Liver (tissue), 10 donors: ENCODE measurements at places on chromosomes 1 and 21.

DNA sequence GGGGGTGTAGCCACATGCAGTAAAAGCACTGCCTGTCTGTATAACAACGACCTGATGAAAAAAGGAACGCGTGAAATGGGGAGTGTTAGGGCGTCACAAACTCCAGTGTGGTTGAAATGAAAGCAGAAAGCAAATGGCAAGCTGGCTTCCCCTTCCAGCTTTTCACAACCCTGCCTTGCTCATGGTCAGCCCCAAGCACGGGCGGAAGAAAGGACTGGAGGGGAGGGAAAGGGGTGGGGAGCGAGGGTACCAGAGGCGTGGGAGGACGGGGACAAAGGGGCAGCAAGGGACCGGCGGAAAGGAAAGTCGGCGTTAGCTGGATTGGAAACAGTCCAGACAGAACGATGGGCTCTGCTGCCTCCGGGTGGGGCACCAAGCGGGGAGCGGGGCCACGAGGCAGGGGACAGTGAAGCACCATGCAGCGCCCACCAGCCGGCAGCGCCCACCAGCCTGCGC is 9.6 kb downstream of the VPS26C start:
- peak; percentile 52 for DNase-seq

DNA sequence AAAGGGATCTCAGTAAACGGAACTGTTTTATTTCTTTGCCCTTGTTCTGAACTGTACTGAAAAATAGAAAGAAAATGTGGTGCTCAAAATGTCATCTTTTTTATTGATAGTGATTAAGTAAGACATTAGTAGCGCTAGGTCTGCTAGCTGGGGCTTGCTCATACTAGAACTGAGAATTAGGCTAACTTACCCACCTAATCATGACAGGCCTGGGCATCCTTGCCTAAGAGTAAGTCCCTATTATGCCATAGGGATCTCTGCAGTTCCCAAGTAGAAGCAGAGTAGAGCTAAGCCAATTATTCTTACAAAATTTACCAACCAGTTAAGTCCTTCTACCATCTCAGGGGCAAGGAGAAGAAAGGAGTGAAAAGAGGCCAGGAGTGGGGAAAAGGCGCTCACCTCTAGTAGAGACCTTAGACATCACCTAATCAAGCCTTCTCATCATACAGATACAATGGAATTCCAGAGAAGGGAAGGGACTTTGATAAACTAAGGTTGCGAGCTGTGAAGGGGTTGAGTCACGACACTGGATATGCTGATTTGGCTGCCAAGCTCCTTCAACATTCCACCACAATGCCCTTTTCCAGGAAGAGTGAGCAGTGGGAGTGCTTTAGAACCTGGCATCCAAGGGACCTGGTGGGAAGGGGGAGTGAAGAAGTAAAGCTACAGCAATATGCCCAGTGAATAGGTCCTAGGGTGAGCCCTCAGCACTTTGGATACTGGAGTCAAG is 27.7 kb upstream of the RPTN start:
- DNase-seq, result no peak

DNA sequence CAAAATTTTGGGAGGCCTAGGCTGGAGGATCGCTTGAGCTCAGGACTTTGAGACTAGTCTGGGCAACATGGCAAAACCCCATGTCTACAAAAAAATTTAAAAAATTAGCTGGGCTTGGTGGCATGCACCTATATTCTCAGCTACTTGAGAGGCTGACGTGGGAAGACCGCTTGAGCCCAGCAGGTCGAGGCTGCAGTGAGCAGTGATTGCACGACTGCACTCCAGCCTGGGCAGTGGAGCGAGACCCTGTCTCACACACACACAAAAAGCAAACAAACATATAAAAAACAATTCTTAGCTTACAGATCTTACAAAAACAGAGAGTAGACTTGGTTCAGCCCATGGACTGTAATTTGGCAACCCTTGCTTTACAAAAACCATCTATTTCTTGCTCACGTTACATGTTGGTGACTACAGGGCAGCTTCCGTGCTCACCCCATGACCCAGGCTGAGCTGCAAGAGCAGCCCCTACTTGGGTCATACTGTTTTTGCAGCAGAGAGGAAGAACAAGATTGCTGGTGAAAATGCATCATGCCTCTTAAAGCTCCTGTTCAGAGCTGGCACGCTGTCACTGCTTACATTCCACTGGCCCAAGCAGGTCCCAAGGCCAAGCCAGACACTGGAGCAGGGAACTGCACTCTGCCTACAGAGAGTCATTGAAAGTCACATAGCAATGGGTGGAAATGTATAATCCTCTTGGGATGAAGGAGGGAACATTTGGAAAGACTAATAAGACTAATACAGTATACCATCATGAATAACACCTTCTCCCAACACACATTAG is 13.4 kb upstream of the ZBTB8A start:
- DNase-seq, result no peak

- no peak for DNase-seq
These were observed 54.4 kb upstream of the ACOT11 start for GRCh38 chr1:54493608-54494007.

- DNase-seq, result no peak
These were observed 749 bp upstream of the TMEM39B start for GRCh38 chr1:32071758-32072621.

GRCh38 chr1:18922848-18923755 is 20.7 kb upstream of the ALDH4A1 start:
- no peak for DNase-seq

DNA sequence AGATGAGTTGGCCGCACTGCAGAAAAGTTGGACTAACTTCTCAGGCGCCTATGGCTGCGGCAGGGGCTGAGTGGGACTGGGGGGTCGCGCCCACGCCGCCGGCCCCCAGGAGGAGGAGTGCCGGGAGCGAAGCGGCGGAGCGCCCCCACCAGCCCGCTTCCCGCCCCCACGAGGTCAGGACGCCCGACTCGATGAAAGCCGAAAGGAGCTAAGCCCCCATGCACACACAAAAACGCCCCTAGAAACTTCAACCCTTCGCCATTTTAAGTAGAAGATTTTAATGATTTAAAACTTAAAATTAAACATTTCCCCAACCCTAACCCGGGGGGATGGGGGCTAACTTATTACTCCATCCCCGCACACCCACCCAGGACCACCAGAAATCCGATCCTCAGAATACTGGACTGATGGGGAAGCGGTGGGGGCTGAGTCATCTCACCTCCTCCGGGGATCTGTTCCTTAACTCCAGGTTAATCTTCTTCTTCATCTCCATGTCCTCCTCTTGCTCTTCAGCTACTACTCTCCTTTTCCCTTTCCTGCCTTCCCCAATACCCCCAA is 539 bp downstream of the ANP32E start:
- DNase-seq, result peak; percentile 50

DNA sequence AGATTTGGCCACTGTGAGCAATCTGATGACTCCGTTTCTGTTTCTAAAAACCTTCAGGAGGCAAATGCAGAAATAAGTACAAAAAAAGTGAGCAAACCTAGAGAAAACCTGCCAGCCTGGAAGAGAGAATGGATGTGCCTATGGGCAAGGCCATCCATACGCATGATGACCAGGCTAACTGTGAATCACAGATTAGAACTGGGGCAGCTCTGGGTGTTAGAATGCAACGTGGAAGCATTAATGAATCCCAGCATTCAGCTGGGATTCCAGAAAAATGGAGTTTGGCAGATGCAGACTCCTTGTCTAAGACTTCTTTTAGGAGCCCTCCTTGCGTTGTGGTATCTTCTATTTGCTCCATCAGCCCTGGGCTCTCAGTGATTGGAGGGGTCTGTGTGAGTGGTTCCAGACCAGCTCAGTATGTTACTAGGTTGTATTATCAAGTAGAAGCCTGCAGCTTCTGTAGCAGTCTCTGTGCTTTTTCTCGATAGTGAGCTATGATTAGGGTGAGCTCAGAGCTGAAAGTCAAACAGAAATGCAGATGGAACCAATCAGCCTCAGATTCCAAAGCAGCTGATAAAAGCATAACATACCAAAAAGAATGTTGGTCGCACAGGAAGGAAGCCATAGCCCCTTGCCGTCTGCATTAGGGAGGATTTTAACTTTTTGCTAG is 154.0 kb downstream of the PSMG1 start:
- DNase-seq, result no peak

DNA sequence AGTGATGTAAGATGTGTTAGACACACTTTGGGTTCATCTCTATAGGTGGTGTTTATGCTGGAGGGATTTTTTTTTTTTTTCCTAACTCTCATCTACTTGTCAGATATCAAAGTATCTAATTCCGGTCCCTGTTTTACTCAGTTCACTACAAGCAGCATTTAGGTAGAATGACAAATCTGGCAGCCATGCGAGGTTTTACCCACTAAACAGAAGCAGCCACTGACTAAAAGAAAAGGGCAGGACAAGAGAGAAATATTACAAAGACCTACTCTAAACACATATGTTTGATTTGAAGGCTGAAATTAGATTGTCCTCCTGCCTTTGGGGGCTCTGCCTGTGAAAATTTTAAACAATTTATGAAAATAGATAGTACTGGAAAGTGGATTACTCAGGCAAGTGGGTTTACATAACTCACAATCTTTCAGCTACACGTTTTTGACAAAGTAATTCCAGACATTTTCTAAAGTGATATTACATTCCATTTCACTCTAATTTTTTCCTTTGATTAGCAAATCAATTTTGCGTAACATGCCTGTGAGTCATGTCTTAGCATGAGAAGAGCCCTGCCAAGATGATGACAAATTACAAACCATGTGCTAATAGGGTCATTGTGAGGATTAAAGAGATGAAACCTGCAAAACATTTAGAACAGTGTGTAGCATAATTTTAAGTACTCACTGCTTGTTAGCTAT is 172.6 kb downstream of the PLA2G4A start:
- no peak for DNase-seq

- peak; percentile 63 for DNase-seq
These were observed 569 bp upstream of the DAB1 start for GRCh38 chr1:57424231-57425027.

- DNase-seq, result no peak
These were observed 20.1 kb upstream of the PDE4B start for GRCh38 chr1:65772607-65773006.

DNA sequence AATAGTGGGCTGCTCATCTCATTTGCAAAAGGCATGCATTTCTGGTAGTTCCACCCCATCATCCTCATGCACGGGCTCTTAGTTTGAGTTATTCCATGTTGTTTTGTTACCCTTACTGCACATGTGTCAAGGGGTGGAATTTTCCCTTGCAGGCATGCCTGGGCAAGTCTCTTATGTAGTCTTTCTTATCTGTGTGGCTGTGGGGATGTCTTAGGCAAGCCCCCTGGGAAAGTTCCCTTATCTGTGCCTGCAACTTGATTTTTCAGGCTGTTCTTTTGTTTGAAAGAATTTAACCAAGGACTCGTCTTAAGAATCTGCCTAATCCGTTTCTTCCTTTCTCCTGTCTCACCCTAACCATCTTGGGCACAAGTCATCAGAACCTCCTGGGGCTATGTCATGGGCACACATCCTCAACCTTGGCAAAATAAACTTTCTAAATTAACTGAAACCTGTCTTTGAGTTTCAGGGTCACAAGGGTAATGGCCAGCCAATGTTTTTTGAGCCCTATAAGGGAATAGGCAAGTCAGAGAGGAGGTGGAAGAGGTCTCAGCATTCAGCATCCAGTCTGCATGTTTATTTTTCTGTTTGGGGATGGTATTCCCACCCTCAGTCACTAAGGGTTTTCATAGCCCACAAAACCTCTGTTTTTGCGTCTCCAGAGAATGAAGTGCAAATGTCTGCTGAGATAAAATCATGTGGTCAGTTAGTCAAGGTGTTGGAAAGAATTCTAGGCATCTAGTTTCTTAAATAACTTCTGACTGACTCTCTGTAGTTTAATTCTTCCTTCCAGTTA is 579.7 kb downstream of the PLA2G4A start:
- DNase-seq, result no peak

DNA sequence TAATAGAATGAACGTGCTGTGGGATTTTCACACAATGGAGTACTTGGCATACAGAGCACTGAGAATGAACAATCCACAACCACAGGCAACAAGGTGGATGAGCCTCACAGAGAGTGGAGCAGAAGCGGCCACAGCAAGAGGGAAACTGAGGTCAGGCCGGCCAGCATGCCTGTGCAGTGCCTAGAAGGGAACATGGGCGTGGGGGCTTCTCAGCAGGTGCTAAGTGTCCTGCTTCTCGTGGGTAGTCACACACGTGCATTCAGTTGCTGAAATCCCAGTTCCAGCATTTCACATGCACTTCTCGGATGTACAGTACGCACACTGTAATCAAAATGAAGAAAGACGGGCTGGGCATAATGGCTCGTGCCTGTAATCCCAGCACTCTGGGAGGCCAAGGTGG is 33.1 kb downstream of the WDR4 start:
- DNase-seq, result no peak

- no peak for DNase-seq
These were observed 579.6 kb upstream of the NR5A2 start for GRCh38 chr1:199447906-199448305.

- DNase-seq, result no peak
These were observed 980 bp upstream of the METTL18 start for GRCh38 chr1:169795687-169796086.

DNA sequence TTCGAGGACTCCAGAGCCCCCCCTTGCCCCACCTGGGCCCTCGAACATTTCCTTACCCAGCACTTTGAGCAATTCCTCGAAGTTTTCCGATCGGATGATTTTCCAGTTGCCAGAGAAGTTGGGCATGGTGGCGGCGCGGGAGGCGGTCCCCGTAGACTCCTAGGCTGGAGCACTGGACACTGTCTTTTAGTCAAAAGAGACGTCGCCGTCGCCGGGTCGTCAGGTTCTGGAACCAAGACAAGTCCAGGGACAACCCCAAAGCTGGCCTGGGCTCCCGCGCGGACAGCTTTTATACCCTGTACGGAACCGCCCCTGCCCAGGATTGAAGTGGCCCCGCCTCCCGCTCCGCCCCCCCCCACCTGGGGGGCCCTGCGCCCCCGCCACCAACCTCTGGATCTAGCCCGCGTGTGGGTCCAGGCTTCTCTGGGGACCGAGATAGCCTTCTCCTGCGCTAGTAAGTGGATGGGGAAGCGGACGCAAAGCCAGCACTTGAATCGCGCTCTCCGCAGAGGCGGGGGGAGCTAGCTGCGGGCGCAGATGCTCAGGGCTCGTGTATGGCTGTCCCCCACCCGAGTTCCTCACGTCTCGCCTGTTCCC is at the start of gene CRABP2:
Gene CRABP2, minus strand, starts transcription at position 263 of the 597 bp plus-strand sequence. Its CDS starts 137 bp downstream, at position 126.
- no peak for DNase-seq

DNA sequence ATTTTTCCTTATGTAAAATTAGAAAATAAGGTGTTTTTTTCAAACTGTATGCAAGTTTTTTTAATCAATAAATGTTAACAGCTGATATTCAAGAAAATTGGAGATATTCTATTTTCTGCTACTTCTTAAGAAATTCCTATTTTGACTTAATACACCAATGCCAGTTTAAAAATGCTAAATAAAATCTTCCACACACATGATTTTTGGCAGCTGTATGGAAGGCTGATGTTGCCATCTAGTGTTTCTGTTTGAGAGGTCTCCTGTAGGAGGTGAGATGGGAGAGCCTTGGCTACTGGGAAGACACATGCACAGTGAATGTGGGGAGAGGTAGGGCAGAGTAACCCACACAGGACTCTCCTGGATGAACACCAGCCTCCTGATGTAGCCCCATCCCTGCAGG is 29.2 kb upstream of the OR2B11 start:
- DNase-seq, result no peak

DNA sequence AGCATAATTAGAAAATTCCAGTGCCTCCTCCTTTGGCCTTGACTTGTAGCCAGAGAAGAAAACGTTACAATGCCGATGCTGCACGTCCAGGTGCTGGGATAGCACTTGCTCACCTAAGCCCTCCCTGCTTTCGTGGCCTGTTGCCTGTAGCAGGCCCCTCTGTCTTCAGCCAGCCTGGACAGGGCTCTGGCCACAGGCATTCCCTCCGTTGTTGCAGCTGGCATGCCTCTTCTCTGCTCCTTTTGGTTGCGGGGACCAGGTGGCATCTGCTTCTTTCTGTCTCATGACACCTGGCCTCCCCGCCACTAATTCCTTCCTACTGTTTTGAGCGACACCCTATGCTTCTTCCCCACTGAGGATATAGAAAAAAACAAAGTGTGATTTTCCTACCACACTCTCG is 54.6 kb upstream of the MORC3 start:
- DNase-seq, result no peak
